Neural progenitor cell (in vitro differentiated cells): ENCODE measurements at places on chromosomes 1 and 21.

DNA sequence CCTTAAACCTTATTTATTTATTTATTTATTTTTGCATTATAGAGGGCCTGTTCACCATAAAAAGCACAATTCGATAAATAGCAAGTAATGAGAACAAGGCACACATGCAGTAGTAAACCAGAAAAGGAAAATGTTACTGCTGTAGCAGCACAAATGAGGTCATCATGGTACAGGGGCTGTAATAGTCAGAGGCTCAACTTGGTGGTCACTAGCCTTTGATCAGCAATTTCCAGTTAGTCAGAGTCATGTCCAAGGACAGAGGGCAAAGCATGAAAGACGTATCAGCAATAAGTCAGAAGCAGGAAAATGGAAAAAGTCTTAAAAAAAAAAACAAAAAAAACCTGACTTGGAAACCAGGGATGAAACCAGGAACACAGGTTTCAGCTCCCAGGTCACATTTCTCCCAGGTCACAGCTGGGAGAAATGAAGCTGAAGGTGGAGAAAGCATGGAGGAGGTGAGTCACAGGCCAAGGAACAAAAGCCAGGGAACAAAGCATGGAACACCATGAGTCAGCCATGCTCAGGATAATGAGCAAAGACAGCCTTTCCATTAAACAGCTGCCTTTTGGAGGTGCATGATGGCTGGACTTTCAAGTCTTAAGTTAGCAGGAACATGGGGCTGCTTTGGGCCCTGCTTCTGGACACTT, 556.3 kb downstream of the LTN1 start:
- DNase-seq, result no peak

DNA sequence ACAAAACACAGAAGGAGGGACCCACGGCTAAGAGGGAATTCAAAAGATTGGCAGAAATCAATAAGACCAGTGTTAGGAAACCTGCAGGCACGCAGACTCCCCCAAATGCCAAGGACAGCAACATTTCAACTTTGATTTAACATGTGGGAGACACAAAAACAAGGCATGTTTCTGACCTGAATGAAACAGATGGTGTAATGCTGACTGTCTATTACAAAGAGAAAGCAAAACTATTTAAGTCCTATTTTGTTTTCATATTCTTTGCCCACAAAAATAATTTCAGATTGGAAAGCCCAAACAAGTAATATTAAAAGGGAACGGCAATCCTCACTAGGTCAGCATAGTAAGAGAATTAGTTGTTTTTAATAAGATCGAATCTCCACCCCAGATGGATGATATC, 107.9 kb downstream of the S1PR1 start:
- no peak for DNase-seq

GRCh38 chr1:237786066-237786719, 104.5 kb downstream of the ZP4 start:
- DNase-seq, result no peak

GRCh38 chr1:27400082-27400962, 7.9 kb downstream of the GPR3 start:
- peak; percentile 22 for DNase-seq

GRCh38 chr1:114669562-114670082, at the start of gene DENND2C:
TSS of gene DENND2C (minus strand) at chr1:114670049. CDS start at chr1:114625984, 44,065 bp downstream.
- DNase-seq, result peak; percentile 85
